ENCODE measurements at places on chromosomes 1 and 21.

GRCh38 chr1:159999204-159999603, 32.6 kb downstream of the PIGM start:
- DNase-seq: no peak

GRCh38 chr1:11483581-11484320, 4.8 kb downstream of the DISP3 start:
- no peak for DNase-seq

- DNase-seq: no peak
These were observed 19.7 kb downstream of the PRAMEF1 start for GRCh38 chr1:12810691-12811408.

DNA sequence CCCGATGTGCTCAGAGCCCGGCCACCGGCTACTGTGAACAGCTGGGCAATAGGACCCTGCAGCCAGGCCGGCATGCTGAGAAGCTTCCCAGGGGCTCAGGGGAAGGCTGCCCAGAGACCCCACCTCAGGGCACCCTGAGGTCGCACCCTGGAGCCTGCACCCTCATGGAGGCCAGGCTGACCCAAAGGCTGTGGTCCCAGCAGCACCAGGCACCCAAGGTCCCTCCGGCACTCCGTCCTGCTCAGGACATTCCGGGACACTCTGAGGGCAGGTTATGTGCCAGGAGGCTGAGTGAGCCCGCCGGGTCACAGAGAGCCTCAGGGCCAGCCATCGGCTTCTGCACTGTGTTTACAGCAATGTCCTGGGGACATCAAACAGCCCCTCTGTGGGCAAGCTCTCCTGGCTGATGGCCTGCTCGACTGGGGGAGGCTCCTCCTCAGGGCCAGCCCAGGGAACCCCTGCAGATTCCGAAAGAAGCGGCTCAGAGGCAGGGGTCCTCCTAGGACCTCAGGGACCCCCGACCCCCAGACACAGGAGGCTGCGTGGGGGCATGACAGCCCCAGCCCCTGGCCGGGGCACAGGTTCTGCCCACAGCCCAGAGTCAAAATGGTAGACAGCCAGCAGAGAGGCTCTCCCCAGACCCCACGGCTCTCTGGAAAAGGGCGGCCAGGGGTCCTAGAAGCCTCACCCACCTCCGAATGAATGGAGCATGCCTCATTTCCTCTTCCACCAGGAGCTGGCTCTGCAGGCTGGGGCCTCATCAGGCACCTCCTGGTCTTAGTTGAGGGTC, 8.2 kb downstream of the SLC19A1 start:
- DNase-seq: peak; percentile 42

GRCh38 chr1:45446950-45447672, 43.9 kb downstream of the TESK2 start:
- no peak for DNase-seq

GRCh38 chr1:205350124-205350523, 6.6 kb downstream of the KLHDC8A start:
- no peak for DNase-seq

DNA sequence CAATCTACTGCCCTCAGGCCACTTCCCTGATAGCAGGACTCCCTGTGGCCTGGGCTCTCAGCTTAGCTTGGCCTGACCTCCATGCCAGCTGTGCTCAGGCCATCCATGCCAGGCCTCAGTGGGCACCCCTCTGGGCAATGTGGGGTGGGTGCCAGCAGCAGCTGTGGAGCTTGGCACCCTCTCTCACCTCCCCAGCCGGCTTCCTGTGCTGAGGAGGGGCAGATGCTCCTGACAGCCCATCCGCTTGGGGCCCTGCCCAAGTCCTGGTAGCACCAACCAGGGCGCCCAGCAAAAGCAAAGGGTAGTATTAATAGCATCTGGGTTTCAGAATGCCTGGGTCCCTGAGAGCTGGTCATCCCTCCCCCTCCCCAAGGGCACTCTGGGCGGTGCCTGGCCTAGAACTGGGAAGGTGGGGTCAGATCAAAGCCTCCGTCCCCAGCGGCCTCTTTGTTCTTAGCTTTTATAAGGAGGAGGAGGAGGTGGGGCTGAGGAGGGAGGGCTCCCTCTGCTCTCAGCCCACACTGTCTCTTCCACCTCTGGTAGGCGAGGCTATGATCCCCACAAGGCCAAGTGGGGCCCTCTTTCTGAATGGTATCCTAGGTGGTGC, 6.1 kb downstream of the EFNA4 start:
- no peak for DNase-seq

GRCh38 chr21:44263221-44263760, 1.6 kb upstream of the DNMT3L start:
- DNase-seq: no peak

DNA sequence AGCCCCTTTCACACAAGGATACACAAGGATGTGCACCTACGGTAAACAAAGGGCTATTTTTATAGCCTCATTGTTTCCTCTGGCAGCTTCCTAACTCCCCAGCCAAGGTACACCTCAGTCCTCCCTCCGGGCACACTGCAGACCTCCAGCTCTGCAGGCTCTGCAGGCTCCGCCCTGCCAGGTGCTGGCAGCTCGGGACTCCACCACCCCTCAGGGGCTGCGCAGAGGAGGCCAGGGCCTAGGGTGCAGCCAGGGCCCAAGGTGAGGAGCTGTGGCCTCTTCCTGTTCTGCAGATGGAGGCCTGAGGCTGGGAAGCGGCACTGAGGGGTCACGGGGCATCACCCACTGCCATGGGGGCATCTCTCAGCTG, 19.8 kb upstream of the CLSTN1 start:
- DNase-seq: no peak

- no peak for DNase-seq
These were observed 16.7 kb upstream of the PRDM15 start for GRCh38 chr21:41895643-41896493.

DNA sequence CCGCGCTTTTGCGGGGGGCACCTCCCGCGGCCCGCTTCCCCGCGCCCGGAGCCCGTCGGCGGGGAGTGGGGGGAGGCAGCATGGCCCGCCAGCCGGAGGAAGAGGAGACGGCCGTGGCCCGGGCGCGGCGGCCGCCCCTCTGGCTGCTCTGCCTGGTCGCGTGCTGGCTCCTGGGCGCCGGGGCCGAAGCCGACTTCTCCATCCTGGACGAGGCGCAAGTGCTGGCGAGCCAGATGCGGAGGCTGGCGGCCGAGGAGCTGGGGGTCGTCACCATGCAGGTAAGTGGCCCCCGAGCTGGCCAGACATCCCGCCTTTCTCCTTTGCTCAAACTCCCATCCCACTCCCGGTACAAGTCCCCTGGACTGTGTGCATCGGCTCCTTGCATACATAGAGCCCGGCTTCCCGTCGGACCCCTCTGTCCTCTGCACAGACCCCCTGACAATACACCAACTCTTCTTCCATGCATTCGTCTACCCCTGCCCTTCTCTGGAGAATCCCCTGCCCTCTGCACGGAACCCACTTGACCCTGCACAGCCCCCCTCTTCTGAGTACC, 812 bp downstream of the CACHD1 start:
- peak; percentile 50 for DNase-seq

GRCh38 chr1:37776946-37777516, 12.1 kb upstream of the EPHA10 start:
- DNase-seq: no peak

DNA sequence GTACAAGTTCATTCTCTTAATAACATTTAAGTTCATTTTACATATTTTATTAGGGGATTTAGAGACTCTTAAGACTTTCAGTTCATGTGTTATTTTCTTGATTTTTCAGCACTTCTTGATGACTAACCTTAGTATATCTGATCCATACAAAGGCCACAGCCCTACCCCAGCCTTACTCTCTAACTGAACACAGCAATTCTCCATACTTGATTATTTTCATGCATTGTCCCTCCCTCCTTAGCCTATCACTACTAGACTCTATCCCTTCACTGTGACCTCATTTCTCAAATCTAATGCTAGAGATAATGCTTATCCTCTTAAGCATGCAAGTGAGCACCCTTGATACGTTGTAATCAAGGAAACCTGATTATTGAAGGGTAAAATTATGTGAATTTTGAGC, 15.2 kb downstream of the PRKAA2 start:
- DNase-seq: no peak

DNA sequence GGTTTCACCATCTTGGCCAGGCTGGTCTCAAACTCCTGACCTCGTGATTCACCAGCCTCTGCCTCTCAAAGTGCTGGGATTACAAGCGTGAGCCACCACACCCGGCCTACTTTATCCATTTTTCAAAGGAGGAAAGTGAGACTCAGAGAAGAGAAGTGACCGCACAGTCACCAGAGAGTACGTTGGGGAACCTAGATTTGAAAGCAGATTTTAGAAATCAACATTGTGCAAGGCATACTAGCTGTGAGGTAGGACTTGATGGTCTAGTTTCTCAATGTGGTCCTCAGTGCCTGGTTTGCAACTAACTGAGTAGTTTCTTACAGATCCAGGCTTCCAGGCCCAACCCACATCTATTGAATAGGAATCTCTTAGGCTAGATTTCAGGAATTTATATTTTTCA, 1.7 kb upstream of the PRCC start:
- DNase-seq: no peak

DNA sequence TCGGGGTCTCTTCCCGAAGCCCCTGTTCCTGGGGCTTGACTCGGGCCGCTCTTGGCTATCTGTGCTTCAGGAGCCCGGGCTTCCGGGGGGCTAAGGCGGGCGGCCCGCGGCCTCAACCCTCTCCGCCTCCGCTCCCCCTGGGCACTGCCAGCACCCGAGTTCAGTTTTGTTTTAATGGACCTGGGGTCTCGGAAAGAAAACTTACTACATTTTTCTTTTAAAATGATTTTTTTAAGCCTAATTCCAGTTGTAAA, 158.7 kb downstream of the RUNX1 start:
- DNase-seq: no peak

- no peak for DNase-seq
These were observed 424 bp upstream of the PCNX2 start for GRCh38 chr1:233295975-233296322.

GRCh38 chr1:62395291-62395690, 41.6 kb upstream of the USP1 start:
- no peak for DNase-seq

- DNase-seq: no peak
These were observed 58.2 kb downstream of the HSD3B1 start for GRCh38 chr1:119565131-119565772.

DNA sequence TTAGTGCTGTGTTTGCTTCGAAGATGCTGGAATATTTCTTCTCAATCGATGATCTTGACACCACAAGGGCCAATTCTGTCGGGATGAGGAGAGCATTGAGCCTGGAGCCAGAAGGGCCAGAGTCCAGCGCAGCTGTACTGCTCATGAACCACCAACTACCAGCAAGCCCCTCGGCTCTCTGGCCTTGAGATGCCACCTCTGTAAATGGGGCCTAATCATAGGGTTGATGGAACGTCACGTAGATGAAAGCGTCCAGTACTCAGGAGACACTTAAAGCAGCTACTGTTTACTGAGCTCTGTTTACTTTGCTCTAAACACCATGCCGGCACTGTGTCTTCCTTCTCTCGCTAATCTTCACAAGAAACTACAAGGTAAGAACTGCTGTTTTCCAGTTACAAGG, 26.3 kb downstream of the CCDC185 start:
- DNase-seq: no peak

DNA sequence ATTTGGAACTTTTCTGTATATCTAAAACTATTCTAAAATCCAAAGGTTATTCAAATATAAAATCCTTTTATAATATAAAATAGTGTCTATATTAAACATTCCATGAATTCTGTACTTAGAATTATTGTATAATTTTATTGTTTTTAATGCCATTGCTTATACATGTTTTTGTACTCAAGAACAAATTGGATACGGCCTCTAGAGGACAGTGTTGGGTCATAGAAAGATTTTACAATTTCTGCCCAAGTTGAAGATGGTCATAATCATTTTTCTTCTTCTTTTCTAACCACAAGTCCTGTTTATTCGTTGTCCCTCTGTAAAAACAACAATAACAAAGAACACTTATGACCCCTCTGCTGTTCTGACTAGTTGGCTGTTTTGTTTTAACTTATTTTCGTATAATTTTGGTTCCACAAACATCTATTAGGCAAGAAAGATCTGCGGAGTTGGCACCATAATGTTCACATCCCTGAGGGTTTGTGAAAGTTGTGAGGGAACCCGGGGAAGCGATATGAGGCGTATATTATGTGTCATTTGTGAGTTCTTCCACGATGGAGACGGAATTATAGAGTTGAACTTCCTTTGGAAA, 75.7 kb upstream of the KIF26B start:
- no peak for DNase-seq

- no peak for DNase-seq
These were observed 1.3 kb downstream of the C8B start for GRCh38 chr1:56964349-56965017.

GRCh38 chr1:90919900-90920299, 101.9 kb downstream of the ZNF644 start:
- DNase-seq: no peak

DNA sequence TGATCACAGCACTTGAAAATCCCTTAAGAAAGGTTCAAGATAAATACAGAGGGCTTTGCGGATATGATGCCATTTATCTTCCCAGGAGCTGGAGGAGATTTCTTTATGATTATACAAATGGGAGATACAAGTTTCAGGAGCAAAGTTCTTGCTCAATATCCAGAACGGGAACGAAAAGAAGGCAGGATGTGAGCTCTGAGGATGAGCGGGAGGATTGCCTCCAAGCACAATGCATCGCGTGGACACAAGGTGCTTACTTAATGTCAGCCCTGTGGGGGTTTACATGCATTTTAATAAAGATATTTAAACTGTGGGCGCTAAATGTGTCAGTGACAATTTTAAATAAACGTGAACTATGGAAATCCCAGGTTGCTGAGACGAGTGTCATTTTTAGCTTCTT, 59.0 kb downstream of the SYT6 start:
- no peak for DNase-seq

GRCh38 chr21:25565272-25566211, 41.7 kb downstream of the MRPL39 start:
- no peak for DNase-seq

- DNase-seq: no peak
These were observed 57.5 kb downstream of the TYW3 start for GRCh38 chr1:74790453-74790852.

DNA sequence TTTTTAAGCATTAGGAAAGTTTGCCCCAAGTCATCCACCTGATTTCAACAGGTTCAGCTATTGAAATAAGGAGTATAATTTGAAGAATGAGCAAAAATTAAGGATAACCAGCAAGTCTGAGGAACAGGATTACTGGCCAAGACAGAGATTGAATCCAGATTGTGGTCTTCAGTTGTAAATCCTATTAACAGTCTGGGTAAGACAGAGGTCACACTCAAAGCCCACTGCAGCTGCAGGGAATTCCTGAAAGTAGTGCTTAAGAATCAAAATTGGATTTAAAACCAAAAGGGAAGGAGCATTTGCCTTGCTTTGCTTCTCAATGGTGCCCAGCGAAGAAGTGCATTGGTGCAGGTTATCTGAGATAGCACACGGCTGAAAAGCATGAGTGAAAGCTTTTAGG, 6.4 kb upstream of the LORICRIN start:
- no peak for DNase-seq

DNA sequence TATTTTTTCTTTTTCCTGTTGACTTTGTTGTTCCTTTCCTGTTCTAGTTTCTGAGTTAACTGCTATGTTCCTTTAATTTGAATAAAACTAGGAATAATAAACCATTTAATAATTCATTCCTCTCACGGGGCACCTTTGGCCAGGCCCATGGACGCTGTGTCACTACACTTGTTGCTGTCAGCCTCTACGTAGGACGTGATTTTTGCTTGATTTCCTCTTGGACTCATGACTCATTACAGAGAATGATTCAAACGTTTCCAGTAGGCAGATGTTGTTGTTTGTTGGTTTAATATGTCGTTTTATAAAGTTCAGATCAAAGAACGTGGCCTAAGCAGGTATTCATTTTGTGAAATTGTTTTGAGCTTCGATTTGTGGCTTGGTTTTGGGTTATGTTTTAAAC, 9.1 kb upstream of the SLC19A1 start:
- DNase-seq: peak; percentile 50

Measured in ureter (tissue), 1 donor.